ENCODE measurements at places on chromosomes 5 and 9.

DNA sequence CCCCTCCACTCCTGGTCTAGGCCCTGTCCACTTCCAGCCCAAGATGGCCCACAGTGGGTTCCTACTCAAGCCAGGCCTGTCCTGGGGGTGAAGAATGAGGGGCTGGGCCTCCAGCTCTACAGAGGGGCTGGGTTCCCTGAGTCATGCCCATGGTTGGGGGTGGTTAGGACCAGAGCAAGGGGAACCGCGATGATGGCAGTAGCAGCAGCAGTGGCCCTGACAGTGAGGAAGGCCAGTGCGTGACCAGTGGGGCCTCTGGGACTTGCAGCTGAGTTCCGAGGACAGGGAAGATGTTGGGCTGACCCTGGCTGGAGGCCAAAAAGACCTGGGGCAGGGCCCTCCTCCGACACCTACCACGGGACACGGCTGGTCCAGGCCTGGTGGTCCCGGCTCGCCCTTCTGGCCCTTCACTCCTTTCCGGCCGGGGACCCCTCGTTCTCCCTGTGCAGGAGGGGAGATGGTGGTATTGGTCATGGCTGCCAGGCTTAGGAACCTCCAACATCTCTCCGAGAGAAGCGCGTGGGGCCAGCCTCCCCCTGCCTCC lies 9.2 kb upstream of the PHYKPL start:
- DNase-seq, result no peak

GRCh38 chr5:68268852-68269130 lies 53.2 kb downstream of the PIK3R1 start:
- DNase-seq, result no peak

GRCh38 chr9:135299239-135299590 lies 180.4 kb upstream of the PPP1R26 start:
- DNase-seq, result no peak

- DNase-seq, result no peak
These were observed 97.7 kb downstream of the IQGAP2 start for GRCh38 chr5:76500633-76501393.

- DNase-seq, result no peak
These were observed 7.7 kb downstream of the AQP3 start for GRCh38 chr9:33439731-33440130.

- DNase-seq, result peak; percentile 64
These were observed 739 bp downstream of the CARD9 start for GRCh38 chr9:136372561-136373299.

GRCh38 chr9:114694146-114694545 lies 12.2 kb upstream of the TEX48 start:
- peak; percentile 42 for DNase-seq

- no peak for DNase-seq
These were observed 49.5 kb downstream of the RXRA start for GRCh38 chr9:134375430-134376385.

DNA sequence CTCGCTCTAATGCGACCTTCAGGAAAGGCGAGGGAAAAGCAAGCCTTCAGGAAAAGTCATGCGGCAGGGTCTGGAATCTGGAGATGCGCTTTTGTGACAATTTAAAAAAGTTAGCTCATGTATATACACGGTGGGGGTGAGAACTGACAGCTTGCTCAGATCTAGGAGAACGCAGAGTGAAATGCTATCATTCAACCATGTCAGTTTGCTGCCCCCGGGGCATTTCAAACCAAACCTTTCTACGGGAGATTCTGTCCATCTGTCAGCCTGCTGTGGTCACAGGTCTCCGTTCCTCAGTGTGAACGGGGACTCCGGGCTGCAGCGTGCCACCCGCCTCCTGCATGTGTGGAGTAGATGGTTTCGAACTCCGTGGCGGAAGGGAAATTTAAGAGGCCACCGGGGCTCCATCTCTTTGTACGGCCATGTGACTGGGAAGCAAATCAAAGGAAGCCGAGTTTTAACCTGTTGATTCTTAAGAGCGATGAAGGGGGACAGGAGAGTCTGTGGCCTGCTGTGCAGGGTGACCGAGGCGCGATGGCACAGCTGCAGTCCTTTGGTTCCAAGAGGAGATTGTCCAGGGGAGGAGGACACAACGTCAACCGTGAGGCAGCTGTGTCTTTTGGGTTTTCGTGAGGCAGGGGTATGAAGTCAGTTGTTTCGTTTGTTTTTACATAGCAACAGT lies 45.9 kb downstream of the OTULIN start:
- DNase-seq, result no peak

GRCh38 chr5:152288499-152288898 lies 116.6 kb downstream of the NMUR2 start:
- DNase-seq, result no peak

DNA sequence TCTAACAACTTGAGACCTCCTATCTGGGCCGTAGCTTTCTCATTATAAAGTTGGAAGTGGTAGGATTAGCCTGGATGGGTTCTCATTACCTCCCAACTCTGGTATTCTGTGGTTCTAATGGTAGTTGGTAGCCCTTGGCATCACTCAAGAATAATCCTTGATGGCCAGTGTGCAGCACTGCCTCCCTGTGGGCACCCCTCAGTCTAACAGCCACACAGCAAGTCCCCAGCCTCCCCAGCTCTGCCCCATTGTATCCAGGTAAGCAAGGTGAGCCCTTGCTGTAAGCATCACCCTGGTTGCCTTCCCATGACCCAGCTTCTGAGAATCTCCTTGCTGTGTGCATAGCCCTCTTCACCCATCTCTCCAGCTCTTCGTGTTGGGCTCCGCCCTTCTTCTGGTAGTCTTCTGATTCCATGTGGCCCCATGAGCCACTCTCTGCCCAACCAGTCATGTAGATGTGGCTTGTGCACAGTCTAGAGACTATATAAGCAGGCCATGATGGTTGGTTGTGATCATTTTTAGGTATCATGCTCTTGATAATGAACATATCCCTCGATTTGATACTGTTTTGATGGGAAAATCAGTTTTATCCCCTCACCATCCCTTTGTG lies 57.6 kb upstream of the GRHPR start:
- no peak for DNase-seq

DNA sequence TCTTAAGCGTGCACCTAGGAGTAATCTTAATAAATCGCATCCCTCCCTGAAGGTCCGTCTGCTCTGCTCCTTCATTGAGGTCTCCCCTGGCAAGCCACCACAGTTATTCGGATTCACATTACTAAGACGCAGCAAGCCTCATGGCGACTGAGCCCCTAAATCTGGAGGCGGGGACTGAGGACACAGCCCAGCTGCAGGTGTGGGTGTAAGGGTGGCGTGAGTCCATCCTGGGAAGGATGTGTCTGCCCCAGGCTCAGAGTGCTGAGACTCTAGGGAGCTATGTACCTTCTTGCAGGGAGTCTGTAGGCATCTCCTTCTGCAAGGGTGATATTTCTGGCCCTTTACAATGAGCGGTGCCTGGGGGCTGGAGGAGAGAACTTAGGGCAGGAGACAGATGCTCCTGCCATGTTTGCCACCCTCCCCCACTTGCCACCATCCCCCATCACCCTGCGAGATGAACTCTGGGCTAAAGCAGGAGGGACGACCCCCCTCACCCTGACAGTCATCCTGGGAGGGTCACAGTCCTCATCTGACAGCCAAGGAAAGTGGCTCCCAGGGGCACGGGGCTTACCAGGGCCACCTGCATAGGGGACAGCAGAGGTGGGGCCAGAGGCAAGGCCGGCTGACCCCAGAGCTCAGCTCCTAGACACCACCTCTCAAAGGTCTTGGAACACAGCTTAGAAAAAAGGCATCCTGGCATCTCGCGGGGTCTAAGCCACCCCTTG lies 76.4 kb upstream of the FCN1 start:
- no peak for DNase-seq

GRCh38 chr5:132962429-132963021 lies 909 bp downstream of the AFF4 start:
- DNase-seq, result no peak

DNA sequence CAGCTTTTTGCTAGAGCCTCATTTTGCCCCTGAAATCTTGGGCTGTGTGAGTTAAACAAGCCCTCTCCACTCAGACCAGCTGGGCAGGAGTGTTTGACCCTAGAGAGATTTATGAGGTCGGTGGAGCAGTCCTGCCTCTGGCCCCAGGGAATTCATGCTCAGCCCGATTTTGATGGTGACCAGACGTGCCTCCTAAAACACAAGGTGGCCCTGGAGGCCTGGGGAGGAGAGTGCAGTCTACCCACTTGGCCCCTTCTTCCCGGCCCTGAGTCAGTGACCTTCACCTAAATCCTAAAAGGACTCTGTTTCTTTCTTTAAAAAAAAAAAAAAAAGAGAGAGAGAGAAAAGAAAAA lies 86.6 kb upstream of the SAP30L start:
- no peak for DNase-seq

DNA sequence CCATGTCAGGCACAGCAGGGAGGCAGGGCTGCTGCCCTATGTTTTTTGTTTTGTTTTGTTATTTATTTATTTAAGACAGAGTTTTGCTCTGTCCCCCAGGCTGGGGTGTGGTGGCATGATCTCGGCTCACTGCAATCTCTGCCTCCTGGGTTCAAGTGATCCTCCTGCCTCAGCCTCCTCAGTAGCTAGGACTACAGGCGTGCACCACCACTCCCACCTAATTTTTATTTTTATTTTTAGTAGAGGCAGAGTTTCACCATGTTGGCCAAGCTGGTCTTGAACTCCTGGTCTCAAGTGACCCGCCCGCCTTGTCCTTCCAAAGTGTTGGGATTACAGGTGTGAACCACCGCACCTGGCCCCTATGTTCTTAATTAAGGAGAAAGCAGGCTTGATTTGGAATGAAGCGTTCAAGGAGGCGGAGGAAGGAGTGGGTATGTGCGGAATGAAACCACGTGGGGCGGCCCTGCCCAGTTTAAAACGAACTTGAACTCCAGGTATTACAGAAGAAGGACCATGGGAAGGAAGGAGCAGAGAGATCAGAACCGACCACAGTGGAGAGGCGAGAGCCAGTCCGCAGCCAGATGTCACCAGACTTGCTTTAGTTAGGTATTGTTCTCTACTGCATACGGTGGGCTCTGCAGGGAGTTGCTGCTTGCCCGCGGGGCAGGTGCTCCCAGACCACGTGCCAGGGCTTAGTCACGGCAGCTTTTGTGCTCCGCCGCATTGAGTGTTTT lies 34.9 kb upstream of the EPB41L4B start:
- DNase-seq, result no peak

DNA sequence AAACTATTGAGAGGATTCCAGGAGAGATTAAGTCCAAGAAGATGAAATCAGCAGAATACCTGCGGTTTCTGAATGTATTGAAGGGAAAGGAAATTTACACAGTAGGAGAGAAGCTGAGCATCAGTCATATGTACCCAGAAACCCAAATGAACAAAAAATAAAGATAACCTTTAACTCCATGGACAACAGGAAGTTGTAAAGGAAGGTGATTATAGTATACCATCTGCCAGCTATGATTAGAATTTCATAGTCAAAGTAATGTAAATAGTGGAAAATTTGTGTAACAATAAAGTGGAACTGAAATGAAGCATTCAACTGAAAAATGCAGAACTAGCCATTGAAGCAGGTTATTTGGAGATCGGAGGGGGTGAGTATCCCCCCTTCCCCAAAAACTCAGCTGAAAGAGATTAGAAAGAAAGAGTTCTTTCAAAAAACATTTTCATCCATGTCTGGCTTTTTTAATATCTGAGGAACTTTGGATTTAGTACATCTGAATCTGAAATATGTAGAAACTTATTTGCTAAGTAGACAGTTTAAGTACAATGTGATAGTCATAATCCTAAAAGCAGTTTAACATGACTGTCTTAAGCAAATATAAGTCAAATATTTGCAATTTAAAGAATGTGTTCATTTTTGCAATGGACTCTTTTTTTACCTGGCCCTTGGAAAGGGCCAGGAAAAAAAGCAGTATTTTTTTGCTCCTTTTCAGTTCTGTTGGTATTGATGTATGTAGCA lies 58.4 kb downstream of the APC start:
- DNase-seq, result no peak

DNA sequence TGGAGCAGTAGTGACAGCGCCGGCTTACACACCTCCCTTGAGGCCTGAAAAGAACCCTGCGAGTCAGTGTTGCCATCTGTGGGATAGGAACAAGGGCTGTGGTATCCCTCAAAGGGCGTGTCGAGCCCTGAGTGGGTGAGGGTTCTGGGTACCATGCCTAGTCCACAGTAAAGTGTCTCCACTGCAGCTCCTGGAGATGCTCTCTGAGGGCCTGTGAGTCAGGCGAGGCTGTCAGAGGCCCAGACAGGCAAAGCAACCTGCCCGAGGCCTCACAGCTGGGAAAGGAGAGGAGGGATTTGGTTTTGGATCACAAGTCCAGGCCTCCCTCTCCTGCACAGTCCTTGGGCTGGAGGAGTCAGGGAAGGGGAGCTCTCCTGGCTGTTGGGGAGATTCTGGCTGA lies 6.1 kb downstream of the PRRX2 start:
- DNase-seq, result no peak

DNA sequence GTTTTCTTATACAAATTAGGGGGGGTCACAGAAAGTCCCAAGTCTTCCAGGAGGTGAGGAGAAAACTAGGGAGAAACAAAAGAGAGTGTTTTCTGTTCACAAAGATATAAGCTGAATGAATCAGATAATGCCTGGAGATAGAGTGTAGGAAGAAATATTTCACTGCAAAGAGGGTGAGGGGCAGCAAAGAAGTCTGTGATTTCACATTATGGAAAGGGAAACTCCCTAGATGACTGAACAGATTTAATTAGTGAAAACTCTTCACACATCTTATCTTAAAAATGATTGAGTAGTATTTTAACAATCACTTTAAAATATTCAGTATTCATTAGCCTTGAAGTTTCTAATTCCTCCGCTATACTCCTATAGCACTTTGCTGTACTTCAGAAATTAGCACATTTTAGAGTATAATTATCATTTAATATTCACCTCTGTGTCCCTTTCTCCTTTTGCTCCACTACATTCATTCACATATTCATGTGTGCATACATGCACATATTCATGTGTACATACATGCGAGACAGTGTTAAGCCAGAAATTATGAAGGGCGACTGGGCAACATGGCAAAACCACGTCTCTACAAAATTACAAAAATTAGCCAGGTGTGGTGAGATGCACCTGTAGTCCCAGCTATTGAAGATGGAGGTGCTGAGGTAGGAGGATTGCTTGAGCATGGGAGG lies 332.2 kb downstream of the HTR1A start:
- DNase-seq, result no peak

DNA sequence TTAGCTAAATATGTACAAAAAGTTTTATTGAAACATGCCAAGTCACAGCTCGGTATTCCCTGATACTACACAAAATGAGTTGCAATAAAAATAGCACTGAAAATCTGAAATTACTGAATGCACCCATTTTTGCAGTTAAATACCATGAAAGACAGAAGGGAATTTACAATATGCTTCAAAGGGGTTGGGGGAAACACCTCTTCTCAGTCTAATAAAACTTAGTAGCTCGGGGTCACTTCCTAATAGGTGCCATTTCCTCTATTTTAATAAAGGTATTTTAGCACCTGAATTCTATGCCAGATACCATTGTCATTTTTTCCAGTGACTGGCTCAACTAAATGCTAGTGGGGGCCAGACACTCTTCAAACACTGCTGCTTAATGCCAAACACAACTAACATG lies 204.1 kb upstream of the MEF2C start:
- no peak for DNase-seq

- DNase-seq, result no peak
These were observed 177.3 kb downstream of the C9orf152 start for GRCh38 chr9:110030632-110031031.

- no peak for DNase-seq
These were observed 3.3 kb upstream of the SLC6A3 start for GRCh38 chr5:1448511-1449011.

- no peak for DNase-seq
These were observed 97.4 kb upstream of the IFNK start for GRCh38 chr9:27426511-27427271.

- no peak for DNase-seq
These were observed 306.5 kb upstream of the ITGA1 start for GRCh38 chr5:52481201-52481600.

- no peak for DNase-seq
These were observed 33.1 kb downstream of the DAB2IP start for GRCh38 chr9:121684381-121685145.

All from GM04504 (cell line).